ENCODE measurements at places on chromosomes 16 and 17. TPM values are rescaled to one million over a fixed set of nuclear protein-coding genes. Genes with fewer than 3 reads are reported as not detected.

The HMOX2 gene
- total RNA-seq: 30.5 TPM

The TP53TG3C gene
- total RNA-seq: not detected

The NLRC5 gene
- total RNA-seq: 13.0 TPM

The RASD1 gene
- not detected for total RNA-seq

The KCNJ2 gene
- total RNA-seq: 1.4 TPM

The ZFHX3 gene
- total RNA-seq: 8.1 TPM

The NEUROD2 gene
- not detected for total RNA-seq

The MT1A gene
- not detected for total RNA-seq

The CTRB1 gene
- not detected for total RNA-seq

The KRT222 gene
- total RNA-seq: not detected

The C17orf58 gene
- total RNA-seq: 11.7 TPM

The OR4D1 gene
- not detected for total RNA-seq

The NPTX1 gene
- 0.57 TPM for total RNA-seq

The FBXW10B gene
- not detected for total RNA-seq

The MYH11 gene
- total RNA-seq: not detected

The DOC2A gene
- not detected for total RNA-seq

The PRCD gene
- total RNA-seq: 4.2 TPM

The SLC35G6 gene
- total RNA-seq: not detected

The CXCL16 gene
- 2.6 TPM for total RNA-seq

The CLEC3A gene
- total RNA-seq: not detected
